ENCODE measurements at places on chromosomes 2 and 18.

GRCh38 chr2:12935222-12935621 lies 218.5 kb downstream of the TRIB2 start:
- no peak for DNase-seq

- no peak for DNase-seq
These were observed 482.5 kb downstream of the NUP35 start for GRCh38 chr2:183606718-183607085.

DNA sequence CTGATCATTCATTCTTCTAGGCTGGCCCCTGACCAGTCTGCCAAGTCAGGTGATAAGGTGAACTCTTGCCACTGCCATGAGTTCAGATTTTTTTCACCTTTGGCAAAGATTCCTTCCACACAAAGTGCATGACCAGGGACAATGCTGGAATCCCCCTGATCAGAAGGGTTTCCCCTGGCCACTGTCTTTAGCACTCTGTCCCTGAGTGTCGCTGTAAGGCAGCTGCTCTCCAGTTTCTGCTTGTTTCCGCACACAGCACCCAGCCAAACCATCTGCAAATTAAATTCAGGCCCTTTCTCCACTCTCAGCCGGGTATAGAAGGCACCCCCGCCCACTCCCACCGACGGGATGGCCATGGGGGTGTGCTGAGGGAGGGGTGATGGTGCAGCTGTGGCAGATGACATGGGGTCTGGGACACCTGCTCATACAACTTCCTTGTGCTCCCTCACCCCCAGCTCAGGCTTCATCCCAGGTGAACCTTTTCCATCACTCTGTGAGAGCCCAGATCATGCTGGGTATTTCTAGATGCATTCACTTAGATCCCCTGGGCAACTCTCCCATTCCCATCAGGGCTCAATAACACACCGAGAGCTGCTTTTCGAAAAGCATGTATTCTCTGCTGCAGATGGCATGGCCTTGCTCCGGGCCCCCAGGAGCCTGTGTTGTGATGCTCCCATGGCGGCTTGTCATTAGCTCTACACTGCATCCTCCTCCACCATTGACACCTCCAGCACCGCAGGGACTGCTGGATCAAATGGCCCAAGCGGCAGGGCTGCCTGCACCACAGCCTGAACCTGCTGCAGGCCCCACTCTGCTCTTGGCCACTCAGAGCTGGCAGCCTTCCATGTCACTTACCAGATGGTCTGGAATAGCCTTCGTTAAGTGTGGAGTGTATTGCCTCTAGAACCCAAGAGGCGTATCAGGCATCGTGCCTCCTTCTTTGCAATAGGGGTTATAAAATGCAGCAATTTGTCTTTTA lies 52.3 kb upstream of the ROCK2 start:
- no peak for DNase-seq

- no peak for DNase-seq
These were observed 810.8 kb downstream of the NRXN1 start for GRCh38 chr2:50221106-50221505.

- no peak for DNase-seq
These were observed 294.6 kb upstream of the CYP26B1 start for GRCh38 chr2:72442270-72442669.

DNA sequence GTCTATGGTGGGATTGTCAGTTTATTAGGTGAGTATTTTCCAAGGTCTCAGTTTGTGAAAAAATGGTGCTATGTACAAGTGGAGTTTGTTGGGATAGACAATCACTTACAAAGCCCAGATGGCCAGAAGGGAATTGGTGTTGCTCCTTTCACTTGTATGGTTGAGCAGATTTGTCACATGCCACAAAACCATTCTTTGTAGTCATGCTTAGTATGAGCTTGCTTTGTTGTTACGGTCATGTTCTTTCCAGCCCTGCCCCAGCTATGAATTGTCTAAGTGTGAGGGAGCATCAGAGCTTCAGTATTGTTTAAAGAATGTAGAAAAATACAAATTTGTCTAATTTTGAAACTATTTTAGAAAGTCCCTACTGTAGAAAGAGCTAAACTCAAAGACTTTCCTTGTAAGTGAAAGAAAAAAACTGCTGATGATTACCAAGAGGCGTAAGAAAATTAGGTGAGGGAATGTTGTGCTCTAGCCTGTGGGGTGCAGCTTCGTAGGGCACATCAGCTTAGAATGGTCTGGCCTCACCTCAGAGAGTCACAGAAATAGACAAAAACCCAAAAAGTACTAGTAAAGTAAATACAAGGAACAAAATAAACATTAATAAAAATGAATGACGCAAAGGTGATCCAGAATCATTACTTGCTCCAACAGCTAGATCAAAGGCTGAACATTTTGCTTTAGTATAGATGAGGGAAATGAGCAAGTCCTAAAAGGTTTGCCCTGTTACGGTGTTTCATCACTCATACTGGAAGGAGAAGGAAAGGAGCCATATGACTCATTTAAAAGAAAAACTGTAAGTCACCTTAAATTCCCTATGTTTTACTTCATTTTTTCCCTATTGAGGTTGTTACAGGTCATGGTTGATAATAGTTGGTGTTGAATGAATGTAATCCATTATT lies 9.2 kb downstream of the TGIF1 start:
- DNase-seq, result no peak

GRCh38 chr2:46493971-46494250 lies 14.5 kb downstream of the TMEM247 start:
- DNase-seq, result no peak

- DNase-seq, result no peak
These were observed 70.6 kb downstream of the GDF7 start for GRCh38 chr2:20737505-20737904.

DNA sequence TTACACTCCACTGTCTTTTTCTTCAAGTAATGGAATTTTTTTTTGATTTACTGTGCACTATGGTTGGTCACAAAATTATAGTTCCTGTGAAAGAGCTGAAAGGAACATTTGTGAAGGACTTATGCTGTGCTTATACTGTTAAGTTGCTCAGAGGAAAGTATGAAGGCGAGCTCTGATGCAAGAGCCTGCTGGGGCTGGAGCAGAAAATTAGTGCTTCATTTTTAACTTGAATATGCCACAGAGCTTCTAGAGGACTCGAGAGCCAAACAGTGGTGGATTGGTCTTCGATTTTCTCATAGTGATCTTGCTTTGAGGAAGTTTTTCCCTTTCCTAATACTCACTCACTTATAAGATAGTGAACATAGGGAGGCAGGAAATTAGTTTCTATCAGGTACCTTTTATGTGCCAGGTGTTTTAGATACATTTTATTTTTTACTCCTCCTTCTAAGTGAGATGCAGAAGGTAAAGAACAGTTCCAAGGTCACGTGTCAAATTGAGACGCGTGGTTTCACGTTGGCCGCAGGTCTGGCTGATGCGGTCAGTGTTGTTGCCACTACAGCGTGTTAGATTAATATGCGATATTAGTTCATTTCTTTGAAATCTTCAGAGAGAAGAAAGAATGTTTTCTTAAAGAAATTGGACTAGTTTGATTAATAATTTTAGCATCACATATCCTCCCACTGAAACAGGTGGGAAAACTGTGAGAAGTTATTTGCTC lies 20.2 kb downstream of the GATA6 start:
- no peak for DNase-seq

- no peak for DNase-seq
These were observed 57.4 kb upstream of the GLI2 start for GRCh38 chr2:120678251-120678650.

- DNase-seq, result no peak
These were observed 588 bp downstream of the OTX1 start for GRCh38 chr2:63051042-63051794.

DNA sequence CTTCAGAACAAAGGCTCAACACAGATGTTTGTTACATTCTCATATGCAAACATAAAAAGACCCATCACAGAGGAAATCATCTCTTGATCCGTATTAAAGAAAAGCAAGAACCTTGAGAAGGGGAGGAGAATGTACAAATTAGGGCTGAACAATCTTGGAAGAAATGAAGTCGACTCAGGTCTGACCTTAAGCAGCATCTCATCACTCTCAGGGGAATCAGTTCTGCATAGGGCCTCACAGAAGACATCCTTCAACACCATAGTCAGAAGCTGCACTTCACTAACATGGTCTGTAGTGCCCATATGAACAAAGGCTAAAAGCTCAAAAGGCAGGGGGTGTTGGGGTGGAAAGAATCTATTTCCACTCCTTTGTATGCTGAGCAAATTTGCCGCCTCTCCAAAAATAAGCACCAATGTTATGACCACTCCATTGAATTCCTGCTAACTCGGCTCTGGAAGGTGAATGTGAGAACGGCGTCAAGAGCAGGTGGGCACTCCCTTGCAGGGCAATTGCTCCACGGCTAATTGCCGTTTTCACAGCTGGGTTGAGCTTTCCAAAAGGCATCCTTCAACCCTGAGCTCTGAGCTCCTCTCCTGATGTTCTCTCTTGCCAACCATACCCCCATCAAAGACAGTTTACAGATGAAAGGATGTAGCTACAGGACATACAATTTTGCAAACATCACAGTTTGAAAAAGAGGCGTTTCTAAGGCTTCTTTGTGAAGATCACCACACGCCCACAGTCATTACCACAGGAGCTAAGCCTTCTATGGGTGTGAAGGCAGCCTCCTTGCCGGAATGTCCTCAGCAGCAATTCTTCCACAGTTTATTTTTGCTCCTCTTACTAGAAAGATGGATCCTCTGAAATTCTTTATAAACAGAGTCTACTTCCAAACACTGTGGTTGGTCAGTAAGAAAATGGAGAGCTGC lies 10.0 kb downstream of the KLF7 start:
- DNase-seq, result no peak

DNA sequence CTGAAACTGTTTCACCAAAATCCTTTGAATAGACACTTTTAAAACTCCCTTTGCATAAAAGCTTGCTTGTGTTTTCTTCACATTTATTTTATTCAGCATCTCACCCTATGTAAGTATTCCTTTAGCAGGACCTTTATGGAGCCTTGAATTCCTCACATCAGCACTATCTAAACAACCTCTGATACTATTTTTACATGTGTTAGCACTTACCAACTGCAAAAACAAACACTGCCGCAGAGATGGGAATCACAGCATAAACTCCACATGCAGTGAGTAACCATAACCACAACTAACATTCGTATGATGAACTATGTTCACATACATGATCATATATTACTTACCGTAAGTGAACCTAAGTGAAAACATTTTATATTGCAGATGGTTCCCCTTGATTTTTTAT lies 15.4 kb downstream of the FBXO15 start:
- no peak for DNase-seq

DNA sequence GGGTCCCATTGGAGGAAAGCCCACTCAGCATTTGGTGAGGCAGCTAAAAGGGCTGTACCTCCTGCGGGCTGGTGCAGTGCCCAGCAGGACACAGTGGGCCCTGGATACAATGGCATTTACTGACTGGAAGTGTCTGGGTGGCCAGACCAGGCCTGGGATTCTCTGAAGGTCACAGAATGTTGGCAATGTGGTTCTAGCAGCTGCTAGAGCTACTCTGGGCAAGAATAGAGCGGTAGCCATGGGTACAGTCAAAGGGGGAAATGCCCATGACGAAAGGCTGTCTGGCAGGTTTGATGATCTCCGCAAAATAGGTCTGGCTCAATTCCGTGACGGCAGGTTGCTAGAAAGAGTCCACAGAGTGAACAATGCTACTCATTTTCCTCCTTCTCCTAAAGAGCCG lies 241.8 kb downstream of the AFF3 start:
- DNase-seq, result no peak

DNA sequence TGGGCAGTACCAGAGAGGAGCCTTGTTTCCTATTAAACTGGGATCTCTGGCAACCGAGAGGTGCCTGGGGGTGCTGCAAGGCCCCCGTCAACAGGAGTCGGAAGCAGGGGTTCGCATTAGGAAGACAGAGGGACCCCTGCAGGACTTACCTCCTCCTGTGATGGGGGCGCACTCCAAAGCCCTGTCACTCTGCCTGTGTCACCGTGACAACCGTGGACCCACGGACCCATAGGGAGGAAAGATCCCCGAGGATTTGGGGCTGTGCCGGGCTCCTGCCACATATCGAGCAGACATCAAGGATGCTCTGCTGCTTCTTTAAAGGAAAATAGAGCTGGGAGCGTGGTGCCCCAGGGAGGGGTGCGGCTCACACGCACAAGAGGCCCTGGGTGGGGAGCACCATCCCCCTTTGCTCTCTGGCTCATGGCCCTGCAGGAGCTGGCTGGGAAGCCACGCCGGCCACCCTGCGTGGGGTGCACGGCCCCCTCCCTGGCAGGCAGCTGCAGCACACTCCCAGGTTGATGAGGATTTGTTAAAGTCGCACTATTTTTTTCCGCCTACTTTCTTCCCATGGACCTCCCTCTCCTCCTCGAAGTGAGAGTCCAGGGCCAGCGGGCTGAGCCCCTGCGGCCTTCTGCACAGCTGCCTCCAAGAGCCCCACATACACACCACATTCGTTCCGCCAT lies 167.5 kb downstream of the TWIST2 start:
- no peak for DNase-seq
